ENCODE measurements at places on chromosomes 13 and 19.

- DNase-seq = no peak
Observed at GRCh38 chr13:31769575-31769974, 30.2 kb downstream of the RXFP2 start.

DNA sequence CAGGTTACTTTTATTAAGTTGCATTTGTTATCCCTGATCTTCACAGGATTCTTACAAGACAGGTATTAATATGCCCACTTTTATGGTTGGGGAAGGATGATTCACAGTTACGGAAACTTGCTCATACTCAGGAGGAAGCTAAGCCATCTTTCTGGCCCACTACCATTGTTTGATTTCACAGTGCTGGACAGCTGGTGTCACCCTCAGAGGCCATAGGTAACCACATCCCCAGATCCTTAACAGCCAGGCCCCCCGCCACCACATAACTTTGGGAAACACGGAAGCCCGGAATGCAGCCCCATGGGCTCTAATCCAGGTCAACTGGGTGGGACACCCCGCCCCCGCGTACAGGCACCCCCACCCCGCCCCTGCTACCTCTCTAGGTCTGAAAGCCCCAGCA, 119.7 kb downstream of the IRS2 start:
- no peak for DNase-seq

DNA sequence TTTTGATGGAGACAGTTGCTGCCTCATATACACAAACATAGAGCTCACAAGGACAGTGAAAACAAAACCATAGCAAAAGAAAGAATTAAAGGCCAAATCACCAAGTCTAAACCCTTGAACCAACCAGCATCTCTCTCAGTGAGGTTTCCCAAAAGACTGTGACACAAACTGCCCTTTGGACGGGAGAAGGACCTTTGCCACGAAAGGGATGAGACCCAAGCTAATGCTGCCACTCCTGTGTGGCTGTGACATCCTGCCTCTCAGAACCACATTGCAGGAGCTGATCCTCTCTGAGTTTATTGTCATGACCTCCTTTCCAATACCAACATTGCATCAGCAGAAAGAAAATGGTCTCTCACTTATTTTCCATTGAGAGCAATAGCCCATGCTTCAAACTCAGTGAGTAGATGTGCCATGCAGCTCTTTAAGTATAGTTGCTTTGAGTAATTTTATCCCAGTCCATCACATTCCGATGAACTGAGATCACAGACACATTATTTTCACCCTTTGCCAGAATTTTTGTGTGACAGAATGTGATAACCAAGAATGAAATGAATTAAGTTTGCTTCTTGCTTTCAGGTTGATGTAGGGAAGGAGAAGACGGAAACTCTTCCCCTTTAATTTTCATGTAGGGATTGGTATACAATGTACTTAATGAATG, 133.5 kb upstream of the IRS2 start:
- DNase-seq = no peak

- DNase-seq = no peak
Observed at GRCh38 chr13:21987793-21988192, 316.9 kb downstream of the FGF9 start.

GRCh38 chr19:48518207-48518606, 6.6 kb upstream of the LMTK3 start:
- no peak for DNase-seq

DNA sequence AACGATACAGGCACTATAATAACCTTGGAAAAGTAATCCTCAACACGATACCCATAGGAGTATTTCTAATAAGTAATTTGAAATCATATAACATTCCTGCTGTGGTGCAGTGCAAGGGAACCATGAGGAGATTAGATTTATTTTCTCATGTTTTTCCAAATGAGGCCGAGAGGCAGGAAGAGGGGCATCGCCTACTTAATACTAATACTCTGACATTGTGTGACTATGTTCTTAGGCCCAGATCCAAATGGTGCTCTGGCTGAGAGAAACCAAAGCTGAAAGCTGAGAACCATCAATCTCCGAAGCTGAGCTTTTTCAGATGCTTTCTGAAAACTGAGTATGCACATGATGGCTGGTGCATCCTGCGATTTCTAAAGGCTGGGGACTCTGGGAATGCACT, 248.0 kb upstream of the MAB21L1 start:
- DNase-seq = no peak

- DNase-seq = no peak
Observed at GRCh38 chr13:27632648-27633047, 11.0 kb downstream of the POLR1D start.

GRCh38 chr19:39032063-39032918, at the start of gene FBXO27:
FBXO27 (minus strand) TSS chr19:39032549; CDS start chr19:39032227, 322 bp downstream.
- DNase-seq = no peak

GRCh38 chr19:55384920-55385723, 610 bp upstream of the RPL28 start:
- DNase-seq = peak; percentile 84

- no peak for DNase-seq
Observed at GRCh38 chr19:33159893-33160292, 28.0 kb downstream of the WDR88 start.

- no peak for DNase-seq
Observed at GRCh38 chr13:93409001-93409400, 182.4 kb downstream of the GPC6 start.

DNA sequence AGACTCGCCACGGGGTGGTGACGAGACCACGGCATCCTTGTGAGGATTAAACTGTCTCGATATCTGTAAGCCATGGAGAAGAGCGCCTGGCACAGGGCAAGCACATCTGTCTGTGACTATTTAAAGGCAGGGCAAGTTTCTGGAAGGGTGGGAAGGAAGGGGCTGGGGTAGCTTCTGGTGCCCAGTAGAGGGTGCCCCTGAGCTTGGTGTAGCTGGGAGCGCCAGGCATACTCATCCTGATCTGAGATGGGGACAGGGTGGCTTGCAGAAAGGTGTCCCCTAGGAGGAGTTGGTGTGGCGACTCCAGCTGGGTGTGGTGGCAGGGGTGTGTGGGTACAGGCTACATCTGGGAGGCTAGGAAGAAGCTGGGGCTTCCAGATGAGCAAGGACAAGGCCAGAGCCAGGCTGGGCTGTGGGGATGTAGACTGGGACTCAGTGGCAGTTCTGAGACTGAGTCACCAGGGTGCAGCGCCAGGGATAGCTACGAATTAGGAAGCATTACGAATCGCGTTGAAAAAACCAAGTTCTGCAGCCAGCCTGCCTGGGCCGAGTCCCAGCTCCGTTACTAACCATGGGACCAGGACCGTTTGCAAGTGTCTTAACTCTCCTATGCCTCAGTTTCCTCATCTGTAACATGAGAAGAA, 23.1 kb upstream of the ASPDH start:
- DNase-seq = no peak

DNA sequence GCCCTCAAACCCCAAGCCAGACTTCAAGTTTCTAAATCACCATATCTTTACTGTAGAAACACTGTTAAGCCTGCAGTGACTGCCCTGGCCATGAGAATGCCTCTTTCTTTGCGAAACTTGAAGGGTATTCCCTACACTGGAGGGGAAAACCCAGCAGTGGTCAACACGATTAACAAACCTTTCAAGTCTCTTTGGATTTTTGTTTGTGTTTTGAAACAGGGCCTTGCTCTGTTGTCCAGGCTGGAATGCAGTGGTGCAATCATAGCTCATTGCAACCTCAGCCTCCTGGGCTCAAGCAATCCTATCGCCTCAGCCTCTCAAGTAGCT, 17.4 kb upstream of the POMP start:
- DNase-seq = no peak

GRCh38 chr19:40217027-40217810, 965 bp downstream of the TTC9B start:
- no peak for DNase-seq

GRCh38 chr19:468587-469256, 7.9 kb upstream of the SHC2 start:
- DNase-seq = no peak

DNA sequence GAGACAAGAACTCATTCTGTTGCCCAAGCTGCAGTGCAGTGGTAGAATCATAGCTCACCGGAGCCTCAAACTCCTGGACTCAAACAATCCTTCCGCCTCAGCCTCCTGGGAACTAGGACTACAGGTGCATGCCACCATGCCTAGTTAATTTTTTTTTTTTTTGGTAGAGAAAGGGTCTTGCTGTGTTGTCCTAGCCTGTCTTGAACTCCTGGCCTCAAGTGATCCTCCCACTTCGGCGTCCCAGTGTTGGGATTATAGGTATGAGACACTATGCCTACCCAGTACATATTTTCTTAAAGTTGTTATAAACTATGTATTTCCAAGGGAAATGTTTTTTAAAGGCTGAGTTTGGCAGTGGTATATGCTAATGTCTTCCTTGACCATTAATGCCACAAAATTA, 412.6 kb downstream of the KLF12 start:
- no peak for DNase-seq

DNA sequence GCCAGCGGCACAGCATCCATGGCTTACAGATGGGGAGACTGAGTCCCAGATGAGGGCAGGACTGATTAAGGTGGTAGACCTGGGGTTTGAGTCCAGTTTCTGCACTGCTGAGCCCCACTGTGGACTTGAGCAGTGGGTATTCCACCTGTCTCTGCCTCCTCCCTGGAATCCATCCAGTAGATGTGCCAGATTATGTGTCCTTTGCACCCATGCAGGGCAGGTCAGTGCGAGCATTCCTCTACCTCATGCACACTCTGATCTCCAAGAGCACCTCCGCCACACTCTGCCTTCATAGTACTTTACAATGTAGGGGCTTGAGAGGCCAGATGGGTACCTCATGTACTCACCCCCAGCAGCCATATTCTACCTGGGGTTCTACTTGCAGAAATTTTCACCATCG, 10.0 kb downstream of the ZSCAN22 start:
- no peak for DNase-seq
